Stimulated activated CD8-positive, alpha-beta memory T cell treated with anti-CD3 and anti-CD28 coated beads, Interleukin-4, amount 100 ng/mL, for 48 hours (primary cell): ENCODE measurements at places on chromosomes 5 and 9.
A peak's percentile ranks its signal among the peaks of the same experiment; 100 is the strongest.

- peak; percentile 71 for DNase-seq
Observed at GRCh38 chr5:39176759-39177630, 42.4 kb downstream of the FYB1 start.

DNA sequence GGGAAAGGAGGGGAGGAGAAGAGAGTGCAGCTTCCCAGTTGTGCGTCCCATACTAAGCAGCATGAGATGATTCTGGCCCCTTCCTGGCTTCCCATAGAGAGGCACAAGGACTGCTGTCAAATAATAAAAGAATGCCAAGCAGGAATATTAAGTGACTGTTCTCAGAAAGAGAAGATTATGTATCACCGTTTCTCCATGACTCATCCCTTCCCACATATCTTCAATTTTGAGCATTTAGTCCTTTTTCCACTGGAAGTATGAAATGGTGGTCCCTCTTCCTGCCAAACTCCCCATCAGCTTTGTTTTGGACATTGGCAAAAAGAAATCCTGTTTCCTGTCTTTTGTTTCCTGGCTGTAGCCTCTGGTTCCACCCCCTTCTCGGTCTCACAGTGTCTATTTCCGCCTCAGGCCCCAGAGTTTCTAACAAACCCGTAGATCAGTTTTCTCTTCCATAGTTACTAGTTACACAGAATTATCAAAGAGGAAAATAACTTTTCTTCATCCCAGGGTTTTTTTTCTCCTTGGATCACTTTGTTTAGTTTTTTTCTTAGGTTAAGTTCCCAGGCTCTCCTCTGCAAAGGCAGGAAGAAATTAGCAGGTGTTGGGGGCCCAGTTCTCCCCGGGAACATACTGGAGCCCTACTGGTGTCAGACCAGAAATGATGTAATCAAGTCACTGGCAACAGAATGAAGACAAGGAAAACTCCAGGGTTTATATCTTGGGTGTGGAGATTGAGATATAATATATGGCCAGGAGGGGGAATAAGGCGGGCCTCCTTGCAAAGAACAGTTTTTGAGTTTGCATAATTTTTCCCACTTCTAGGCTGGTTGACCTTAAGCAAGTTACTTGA lies 26.4 kb upstream of the ARHGAP26 start:
- no peak for DNase-seq

DNA sequence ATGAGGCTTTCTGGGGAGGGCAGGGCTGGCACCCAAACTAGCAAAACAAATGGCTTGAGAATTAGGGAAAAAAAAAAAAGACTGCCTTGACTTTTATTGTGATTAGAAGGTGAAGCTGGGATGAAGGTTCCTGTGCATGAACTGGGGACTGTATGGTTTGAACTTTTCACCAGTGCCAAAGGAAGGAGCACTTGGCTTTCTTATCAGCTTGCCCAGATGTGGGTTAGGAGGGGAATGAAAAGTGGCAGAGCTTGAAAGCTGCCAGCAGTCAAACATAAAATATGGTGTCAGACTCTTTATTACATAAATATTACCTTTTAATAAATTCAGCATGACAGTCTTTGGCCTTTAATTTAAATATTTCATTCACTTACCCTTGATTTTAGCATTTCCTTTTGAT lies 182.5 kb downstream of the PSAT1 start:
- no peak for DNase-seq

DNA sequence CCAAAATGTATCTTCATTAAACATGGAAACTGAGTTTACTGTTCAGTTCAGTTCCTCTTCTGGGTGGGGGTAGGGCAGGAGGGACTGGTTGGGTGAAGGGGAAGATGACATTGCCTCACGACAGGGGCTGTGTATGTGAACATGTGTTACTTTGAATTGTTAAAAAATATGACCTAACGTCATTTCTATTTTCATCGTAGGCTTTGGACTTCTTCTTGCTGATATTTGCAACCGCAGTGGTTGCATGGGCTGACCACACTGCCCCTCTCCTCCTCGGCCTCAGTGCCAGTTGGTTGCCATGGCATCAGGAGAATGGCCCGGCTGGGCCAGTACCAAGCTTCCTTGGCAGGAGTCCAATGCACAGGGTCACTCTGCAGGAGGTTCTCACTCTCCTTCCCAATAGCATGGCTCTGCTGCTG lies 41.5 kb downstream of the HACD4 start:
- DNase-seq, result no peak

- no peak for DNase-seq
Observed at GRCh38 chr9:76882686-76883085, 23.2 kb downstream of the PRUNE2 start.

DNA sequence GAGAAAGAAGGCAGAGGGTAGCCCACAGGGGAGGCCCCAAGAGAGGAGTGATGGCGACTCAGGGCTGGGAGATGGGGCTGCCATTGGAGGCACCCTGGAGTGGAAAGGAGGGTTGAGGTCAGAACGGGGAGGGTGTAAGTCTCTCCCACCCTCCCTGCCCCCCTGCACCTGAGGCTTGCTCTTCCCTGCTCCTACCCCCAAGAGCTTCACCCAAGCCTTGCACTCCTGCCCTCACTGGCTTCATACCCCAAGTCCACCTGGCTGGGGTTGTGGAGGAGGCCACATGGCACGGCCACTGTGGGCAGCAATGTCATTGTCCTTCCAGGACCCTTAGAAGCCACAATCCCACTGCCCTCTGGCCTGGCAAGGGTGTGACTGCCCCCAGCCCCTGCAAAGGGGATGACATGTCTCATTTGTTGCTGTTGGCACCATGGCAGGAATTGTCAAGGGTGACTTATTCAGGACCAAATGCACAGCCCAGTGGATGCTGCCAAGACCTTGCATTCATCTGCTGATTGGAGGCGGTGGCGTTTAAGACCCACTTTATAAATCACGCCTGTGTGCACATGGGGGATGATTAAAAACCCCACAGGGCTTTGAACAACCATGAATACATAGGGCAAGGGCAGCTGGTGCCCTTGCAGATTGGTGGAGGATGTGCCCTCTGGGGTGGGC lies 47.6 kb upstream of the RNU6ATAC start:
- no peak for DNase-seq

DNA sequence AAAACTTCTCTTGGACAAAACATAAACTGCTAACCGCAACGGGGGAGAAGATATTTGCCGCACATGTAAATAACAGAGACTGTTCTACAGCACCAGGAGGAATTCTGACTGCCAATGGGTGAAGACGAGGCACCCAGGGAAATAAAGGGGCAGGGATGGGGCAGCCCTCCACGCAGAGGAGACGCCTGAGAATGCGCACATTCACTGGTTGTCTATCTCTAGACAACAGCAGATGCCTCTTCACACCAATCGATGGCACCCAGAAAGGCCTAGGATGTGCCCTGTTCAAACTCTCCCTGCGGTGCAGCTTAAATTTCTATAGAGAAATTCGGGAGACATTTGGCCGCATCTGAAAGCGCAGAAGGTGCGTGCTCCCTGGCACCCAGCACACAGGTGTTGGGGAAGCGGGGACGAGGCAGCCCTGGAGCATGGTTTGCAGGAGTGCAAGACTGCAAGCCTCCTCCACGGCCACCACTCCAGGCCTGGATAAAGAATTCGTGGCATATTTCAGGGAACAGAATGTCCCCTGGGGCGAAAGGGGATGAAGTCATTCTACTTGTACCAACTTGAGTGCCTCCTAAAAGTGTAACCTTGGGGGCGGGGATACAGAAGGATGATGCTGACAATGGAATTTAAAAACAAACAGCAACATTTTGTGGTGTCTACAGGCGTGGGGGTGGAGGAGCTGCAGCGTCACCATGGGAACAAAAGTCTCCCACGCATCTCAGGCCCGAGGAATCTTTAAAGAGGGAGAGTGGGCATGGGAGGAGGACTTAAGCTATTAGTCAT lies 6.3 kb upstream of the IRX2 start:
- no peak for DNase-seq

GRCh38 chr5:96075579-96076289 lies 114.1 kb upstream of the ELL2 start:
- no peak for DNase-seq

DNA sequence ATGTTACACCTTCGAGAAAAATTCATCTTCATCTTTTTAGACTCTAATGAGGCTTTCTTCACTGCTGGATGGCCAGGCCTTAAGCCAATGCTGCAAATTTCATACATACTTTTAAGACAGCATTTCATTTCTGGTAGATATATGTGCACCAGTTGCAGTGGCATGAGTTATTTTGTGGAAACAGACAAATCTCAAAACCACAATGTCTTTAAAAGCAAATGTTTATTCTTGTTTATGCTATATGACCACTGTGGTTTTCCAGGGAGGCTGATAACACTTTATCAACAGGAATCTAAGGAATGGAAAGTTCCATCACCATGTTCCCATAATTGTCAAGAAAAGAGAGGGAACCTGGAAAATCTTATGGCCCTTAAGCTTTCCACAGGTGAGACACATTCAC lies 27.7 kb downstream of the CDH9 start:
- no peak for DNase-seq
